SJSA1 (cell line): ENCODE measurements at places on chromosomes 2 and 18.

DNA sequence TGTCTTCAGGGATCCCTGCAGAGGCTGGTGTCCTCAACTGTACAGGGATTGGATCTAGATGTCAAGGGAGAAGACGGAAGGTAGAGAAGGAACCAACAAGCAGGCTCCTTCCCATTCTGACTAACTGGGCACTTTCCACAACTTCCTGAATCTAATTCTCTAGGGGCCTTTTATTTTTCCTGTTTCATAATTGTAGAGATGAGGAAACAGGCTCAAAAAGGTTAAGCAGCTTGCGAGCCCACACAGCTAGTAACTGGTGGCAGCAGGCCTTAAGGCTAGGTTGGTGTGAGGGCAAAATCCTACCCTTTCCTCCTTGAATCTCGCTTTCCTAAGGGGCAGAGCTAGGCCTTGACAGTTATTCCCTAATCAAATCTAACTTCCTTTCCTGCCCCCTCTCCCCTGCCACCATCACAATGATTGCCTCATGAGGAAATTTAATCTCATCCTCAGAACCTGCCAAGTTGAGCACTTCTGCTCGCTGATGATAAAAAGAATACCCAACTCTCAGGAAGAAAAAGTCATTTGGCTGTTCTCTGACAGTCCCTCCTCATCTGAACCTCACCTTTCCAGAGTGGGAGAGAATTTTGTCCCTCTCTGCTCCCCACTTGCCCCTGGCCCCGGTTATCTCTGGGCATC is 35.7 kb upstream of the POLE4 start:
- no peak for DNase-seq

DNA sequence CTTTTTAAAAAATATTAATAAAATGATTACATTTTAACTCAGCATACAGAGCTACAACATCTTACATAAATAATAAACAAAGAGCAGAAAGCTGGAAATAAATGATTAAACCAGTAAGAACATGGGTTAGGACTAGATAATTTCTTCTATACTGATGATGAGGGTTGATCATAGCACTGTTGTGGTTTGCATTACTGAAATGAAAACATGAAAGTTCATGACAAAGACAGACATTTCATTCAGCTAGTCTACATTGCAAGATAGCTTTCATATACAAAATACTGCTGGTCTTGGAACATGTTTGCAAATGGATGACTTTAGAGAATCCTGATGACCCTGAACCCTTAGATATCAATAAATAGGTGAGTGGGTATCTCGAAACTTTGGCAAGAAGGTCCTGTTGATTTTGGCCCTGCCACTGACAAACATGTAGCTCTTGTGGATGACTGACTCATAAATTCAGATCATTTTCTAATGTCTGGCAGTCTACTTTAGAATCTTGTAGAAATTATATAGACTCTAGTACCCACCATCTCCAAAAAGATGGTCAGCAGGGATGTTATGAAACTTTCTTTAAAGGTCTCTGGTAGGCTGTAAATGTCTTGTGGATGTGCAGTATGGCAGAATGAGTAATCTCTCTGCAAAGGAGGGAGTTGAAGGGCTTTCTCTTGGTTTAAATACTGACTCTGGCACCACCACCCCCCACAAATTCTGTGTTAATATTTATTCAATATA is 15.5 kb upstream of the CDC42EP3 start:
- DNase-seq: no peak

GRCh38 chr18:28078849-28079248 is 98.1 kb downstream of the CDH2 start:
- DNase-seq: no peak

DNA sequence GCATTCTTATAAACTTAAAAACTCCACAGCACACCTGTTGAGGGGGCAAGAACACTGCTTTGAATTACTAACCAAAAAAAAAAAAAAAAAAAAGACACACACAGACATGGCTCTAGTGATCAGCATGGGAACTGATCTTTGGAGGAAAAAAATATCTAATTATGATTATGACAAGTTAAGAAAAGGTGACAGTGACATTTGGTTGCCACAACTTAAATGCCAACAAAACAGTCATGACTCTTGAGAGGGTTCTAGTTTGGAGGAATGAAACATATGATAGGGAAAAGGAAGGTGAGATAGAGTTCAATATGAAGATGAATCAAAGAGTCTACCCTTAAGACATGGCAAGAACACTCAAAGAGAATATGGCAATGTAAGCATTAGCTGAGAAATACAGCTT is 20.6 kb downstream of the USP37 start:
- no peak for DNase-seq
